ENCODE measurements at places on chromosomes 1 and 21.
A peak's percentile ranks its signal among the peaks of the same experiment; 100 is the strongest.

GRCh38 chr1:212500983-212501382 lies 68.3 kb downstream of the NENF start:
- DNase-seq, result no peak

DNA sequence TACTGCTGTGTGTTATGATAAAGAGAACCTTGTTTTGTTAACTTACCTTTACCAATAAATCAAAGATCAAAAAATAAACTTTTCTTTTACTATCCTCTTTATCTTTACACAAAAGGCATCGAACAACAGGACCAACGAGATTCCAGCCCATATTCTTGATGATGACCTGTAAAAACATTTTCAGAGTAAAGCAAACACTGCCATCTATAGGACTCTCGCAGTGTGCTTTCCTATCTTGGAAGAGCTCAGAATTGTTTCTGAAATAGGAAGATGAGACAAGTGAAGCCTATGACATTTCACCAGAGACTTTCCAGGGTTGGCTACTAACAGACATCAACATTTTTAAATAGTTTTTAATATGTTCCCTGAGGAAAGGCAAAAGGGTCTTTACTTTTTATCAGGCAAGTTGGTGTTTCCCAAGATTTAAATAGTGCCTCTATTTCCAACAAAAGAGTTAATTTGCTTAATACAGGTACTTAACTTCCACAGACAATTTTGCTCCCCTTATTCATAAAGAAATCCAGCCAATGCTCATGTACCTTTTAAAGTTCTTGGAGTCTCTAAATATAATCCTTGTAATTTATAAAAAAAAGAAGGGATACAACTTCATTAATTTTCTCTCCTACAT lies 7.3 kb downstream of the GLMN start:
- no peak for DNase-seq

DNA sequence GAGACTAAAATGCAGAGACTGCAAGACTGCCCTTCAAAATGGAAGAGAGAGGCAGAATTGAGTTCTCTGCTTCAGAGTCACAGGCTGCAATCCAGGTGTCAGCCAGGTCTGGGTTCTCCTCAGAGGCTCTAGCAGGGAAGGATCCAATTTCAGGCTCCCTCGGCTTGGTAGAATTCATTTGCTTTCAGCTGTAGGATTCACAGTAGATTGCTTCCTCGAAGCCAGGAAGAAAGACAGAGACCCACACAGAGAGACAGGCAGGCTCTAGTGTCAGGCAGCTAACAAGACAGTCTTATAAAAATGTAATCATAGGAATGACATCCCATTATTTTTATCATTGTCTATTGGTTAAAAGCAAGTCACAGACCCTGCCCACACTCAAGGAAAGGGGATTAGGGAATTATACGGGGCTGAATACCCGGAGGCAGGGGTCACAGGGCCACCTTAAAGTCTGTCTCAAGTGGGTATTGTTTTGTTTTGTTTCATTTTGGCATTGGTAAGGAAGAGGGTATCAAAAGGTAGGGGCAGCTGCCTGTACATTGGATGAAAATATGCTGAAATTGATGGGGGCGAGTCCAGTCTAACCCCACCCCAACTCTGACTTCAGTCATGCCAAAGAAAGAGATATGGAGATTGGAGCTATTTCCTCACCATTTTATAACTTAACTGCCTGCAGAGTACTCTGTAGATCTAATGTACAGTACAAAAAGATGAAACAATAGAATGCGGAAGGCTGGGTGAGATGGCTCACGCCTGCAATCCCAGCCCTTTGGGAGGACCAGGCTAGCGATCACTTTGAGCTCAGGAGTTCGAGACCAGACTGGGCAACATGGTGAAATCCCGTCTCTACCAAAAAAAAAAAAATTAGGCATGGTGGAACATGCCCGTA lies 9.5 kb upstream of the TBCE start:
- DNase-seq, result no peak

DNA sequence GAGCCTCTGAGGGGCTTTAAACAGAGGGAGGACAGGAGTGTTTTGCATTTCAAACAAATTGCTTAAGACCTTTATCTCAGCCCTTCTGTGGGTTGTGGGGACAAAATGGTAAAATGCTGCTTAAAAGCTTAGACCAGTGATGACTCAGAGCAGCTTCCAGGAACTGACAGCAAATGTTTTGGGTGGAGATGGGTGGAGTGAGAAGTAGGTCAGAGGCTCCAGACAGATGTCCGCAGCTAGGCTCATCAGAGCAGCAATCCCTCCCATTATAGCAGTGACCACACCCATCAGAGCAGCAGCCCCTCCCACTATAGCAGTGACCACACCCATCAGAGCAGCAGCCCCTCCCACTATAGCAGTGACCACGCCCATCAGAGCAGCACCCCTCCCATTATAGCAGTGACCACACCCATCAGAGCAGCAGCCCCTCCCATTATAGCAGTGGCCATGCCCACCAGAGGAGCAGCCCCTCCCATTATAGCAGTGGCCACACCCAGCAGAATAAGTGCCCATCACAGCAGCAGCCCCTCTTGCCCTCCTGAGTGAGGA lies 532.2 kb downstream of the MATN1 start:
- DNase-seq, result no peak

- DNase-seq, result no peak
Measured at GRCh38 chr1:172325531-172325930, 95.0 kb upstream of the C1orf105 start.

DNA sequence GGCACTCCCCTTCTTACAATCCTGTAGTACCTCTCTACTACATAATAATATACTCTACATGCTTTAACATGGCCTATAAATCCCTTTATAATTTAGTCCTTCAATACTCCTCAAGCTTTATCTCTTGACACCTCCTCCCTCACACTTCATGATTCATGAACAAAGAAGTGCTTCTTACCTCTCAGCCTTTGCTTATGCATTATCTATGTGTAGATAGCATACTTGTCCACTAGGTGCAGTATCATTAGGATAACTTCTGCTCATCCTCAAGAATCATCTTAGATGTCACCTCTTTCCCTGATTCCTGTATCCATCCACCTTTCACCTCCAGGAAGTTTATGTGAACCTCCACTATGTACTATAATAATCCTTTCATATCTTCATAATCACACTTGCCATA lies 74.4 kb downstream of the COL24A1 start:
- DNase-seq, result no peak

- DNase-seq, result no peak
Measured at GRCh38 chr1:241645199-241645598, 5.0 kb upstream of the CHML start.

- DNase-seq, result no peak
Measured at GRCh38 chr1:205598841-205599668, 32.8 kb downstream of the ELK4 start.

GRCh38 chr1:5670590-5671350 lies 321.5 kb downstream of the NPHP4 start:
- DNase-seq, result no peak

DNA sequence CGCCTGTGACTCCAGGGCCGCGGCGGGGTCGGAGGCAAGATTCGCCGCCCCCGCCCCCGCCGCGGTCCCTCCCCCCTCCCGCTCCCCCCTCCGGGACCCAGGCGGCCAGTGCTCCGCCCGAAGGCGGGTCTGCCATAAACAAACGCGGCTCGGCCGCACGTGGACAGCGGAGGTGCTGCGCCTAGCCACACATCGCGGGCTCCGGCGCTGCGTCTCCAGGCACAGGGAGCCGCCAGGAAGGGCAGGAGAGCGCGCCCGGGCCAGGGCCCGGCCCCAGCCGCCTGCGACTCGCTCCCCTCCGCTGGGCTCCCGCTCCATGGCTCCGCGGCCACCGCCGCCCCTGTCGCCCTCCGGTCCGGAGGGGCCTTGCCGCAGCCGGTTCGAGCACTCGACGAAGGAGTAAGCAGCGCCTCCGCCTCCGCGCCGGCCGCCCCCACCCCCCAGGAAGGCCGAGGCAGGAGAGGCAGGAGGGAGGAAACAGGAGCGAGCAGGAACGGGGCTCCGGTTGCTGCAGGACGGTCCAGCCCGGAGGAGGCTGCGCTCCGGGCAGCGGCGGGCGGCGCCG lies at the start of gene SIM2:
Gene SIM2 (plus strand): TSS at position 135 of the 565 bp plus-strand sequence. CDS start 632 bp downstream, outside the sequence.
- DNase-seq, result no peak

DNA sequence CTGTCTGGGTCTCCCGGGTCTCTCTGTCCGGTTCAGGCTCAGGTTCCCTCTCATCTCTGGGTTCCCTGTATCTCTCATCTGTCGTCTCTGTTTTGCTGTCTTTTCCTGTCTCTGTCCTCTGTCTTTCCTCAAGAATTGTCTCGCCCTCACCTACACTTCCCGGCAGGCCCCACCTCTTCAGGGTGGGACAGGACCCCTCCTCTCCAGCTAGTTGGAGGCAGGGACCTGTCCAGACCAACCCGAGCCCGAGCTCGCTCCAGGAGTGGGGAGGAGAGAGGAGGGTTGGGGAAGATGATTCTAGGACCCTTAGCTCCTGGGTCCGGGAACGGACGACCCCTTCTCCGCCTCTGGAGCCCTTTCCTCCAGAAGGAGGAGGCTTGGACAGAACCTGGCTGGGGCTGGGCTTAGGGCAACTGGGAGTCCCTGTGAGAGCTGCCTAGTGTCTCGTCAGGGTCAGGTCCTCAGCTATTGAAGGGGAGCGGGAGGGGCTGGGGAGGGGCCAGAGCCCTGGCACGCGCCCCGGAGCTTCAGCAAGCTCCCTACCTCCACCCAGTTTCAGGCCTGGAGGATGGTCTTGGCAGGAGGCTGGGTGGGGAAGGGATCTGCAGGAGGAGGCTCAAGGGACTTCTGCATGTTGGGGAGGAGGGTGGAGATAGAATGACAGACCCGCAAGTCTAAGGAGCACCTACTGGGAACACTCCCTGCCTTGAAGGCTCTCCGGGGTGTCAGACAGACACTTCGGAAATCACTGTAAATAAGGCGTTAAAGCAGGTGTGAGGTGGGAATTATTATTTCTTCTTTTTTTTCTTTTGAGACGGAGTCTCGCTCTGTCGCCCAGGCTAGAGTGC lies 26.3 kb upstream of the EPB41 start:
- DNase-seq, result no peak

DNA sequence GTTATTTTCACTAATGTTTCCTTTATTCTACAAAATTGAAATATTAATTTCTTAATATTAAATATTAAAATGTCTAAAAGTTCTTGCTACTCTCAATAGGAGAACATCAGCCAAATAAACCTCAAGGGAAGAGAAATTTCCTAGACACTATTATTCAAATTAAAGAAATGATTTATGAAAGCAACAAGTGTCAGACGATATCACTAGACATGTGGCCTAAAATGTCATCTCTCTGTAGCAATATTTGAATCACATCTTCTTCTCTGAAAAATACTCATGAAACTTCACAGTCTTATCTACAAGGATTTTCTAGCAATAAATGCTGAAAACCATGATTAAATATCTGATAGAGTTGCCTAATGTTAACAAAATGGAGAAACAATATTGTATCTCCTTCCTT lies 2.5 kb upstream of the SERBP1 start:
- DNase-seq, result no peak

DNA sequence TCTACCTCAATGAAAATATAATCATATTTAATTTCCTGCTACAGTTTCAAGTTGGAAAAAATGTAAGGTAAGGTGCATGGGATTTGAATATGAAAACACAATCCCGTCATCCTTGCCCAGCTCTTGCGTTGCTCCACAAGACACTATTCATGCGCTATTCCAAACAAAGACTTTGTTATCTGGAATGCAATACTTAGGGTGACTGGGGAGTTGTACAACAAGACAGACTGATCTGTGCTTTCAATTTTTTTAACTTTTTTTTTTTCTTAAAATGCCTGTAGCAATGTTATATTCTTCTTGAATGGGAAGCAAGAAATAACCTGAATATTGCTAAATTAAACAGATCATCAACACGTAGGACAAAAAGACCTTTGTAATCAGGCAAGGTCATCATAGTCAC lies 1077.2 kb downstream of the TTLL7 start:
- DNase-seq, result no peak

GRCh38 chr1:76073481-76073880 lies 1.1 kb upstream of the ST6GALNAC3 start:
- DNase-seq, result no peak

DNA sequence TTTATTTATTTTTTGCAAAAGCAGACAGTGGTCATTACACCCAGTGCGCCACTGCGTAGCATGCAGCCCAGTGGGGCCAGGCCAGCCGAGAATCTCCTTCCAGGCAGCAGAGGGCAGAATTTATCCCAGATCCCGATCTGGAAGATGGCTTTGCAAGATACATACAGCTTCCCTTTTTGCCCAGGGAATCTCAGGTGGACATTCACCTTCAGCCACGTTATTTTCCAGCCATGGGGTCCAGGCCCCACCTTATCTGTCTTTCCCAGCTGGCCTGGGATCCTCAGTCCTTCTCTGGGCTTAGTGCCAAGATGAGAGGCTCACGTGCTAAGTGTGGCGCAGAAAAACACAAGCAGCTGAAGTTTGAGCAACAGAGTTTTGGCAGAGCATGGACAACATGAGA lies 123.6 kb downstream of the AJAP1 start:
- DNase-seq, result no peak

DNA sequence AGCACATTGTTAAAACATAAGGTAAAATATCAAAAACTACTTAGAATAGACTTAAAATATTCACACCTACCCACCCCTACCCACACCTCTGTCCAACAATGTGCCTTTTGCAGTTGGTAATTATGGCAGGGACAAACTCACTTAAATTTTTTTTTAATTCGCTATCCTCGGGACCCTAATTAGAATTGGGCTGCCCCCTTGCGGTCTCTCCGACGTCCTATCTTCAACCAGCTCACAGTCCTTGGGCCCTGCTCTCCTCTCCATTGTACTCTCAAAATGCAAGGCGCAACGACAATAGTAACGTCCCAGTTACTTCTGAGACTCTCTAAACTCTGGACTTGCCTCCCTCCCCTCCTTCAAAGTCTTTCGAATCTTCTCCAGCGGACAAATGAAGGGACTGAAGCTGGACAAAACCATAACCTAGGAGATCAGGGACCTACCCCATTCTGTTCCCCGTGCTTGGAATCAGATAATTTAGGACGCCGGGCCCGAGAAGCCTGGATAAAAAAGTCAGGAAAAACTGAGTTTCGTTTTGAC lies 1.1 kb upstream of the CIART start:
- DNase-seq, result peak; percentile 44

DNA sequence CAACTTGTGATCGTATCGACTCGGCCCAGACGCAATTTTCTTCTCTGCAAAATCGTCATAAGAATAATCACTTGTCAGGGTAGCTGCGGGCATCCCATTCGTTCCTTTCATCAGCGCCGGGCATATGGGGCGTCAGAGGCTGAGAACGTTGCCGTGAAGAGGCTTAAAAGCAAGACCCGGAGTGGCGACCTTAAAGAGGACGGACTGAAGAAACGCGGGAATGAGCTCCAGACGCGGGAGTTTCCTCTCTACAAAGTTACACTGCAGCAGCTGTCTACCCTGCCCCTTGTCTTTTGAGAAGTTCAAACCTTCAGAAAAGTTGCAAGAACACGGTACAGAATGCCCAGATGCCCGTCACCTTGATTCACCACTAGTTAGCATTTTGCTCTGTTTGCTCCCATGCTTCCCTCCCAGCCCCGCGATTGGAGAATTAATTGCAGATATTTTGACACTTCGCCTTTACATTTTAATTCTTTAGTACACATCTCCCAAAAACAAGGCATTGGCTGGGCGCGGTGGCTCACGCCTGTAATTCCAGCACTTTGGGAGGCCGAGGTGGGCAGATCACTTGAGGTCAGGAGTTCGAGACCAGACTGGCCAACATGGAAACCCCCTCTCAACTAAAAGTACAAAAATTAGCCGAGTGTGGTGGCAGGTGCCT lies 967 bp downstream of the CENPS start:
- DNase-seq, result no peak

GRCh38 chr1:65207317-65207716 lies 59.3 kb downstream of the AK4 start:
- DNase-seq, result no peak

GRCh38 chr1:183416850-183417771 lies 1.1 kb downstream of the NMNAT2 start:
- DNase-seq, result no peak

- no peak for DNase-seq
Measured at GRCh38 chr1:20958430-20958829, 171.3 kb upstream of the HP1BP3 start.

- no peak for DNase-seq
Measured at GRCh38 chr21:45105906-45106485, 31.6 kb downstream of the ADARB1 start.
